Activated naive CD8-positive, alpha-beta T cell treated with anti-CD3 and anti-CD28 coated beads, Interleukin-2, amount 50 U/mL, for 24 hours (primary cell): ENCODE measurements at places on chromosomes 16 and 17.

DNA sequence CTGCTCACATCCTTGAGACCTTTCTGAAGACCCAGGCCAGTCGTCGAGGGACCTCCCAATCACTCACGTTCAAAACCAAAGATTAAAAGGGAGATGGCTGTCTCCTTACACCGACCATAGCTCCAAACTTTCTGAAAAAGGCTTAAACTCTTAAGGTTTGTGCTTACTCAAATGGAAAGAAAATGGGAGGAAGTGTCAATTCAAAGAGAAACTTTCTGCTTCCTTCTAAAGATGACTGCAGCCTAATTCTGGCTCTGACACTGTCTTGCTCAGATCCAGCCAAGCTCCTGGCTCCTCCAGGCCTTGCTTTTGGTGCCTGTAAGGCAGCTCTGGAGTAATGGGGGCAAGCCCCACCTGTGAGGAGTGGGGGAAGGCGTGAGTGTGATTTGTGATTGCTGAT is 54.9 kb upstream of the WSB1 start:
- DNase-seq = no peak

GRCh38 chr17:9906616-9907015 is 1.5 kb upstream of the RCVRN start:
- no peak for DNase-seq

- no peak for DNase-seq
These were observed 22.2 kb upstream of the ADAMTS18 start for GRCh38 chr16:77457046-77457445.

DNA sequence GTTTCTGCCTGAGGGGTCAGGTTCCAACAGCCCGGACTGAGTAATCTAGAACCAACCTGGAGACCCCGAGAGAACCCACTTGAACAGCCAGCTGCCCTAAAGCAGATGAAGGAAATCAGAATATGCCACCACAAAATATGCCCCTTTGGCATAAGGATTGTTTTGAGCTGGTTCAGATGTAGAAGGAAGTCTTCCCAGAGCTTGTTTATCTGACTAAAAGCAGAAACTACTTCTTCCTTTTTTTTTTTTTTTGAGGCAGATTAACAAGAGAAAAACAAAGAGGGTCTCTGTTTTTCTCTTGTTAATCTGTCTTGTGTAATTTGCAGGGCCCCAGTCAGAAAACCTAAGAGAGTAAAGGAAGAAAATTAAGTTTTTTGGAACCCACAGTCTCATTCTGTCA is 53.0 kb downstream of the PECAM1 start:
- no peak for DNase-seq

DNA sequence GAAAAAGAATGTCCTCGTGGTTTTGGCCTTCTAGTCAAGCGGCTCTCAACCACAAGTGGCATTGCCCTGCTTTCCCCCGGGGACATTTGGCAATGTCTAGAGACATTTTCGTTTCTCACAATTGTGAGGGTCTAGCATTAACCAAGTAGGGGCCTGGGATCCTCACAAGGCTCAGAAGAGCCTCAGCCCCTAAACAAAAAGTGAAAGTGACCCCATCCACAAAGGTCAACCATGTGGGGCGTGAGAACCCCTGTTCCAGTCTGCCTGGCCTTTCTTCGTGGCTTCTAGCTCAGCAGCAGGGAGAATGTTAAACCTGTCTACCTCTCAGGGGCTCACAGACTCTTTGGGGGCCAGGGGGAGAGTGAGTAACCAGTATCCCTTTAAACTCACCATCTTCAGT is 4.8 kb upstream of the RPL38 start:
- DNase-seq = no peak

DNA sequence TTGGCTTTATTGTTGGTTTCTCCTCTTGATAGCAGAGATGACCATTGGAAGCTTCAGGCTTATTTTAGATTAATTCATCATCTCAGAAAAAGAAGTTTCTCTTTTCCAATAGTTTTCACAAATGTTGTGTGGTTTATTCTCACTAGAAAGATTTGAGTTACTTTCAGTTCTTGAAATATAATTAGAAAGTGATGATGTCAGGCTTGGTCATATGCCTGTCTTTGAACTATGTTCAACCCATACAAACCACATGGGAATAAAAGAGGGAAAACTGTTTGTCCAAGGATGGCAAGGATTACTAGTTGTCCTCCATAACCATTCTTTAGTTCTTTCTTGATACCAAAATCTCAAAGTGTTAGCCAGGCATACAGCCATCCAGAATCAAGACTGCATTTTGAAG is 3.7 kb upstream of the HS3ST2 start:
- no peak for DNase-seq

DNA sequence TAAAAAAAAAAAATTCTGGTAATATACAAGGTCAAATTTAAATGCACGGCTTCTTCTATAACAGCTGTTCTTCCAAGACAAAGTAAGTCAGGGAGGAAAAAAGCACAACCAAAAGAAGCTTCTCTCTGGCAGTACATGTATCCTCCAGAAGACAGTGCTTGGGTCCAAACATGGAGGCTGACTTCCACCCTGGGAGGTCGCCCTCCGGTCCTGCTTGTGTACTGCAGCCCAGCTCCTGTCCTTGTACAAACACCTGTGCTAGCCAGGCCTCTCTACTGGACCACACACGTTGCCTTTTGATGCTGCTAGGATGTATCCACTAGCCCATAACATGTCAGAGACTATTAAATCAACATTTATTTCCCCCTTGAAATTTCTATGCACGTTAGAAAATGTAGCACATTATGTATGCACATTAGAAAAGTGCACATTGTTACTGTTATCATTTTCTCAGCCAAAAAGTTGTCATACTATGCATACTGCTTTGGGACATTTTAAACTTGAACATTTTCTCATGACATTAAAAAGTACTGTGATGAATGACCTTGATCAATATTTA is 21.9 kb downstream of the TEKT3 start:
- no peak for DNase-seq

GRCh38 chr16:88805340-88805715 is 1.7 kb downstream of the CDT1 start:
- no peak for DNase-seq

DNA sequence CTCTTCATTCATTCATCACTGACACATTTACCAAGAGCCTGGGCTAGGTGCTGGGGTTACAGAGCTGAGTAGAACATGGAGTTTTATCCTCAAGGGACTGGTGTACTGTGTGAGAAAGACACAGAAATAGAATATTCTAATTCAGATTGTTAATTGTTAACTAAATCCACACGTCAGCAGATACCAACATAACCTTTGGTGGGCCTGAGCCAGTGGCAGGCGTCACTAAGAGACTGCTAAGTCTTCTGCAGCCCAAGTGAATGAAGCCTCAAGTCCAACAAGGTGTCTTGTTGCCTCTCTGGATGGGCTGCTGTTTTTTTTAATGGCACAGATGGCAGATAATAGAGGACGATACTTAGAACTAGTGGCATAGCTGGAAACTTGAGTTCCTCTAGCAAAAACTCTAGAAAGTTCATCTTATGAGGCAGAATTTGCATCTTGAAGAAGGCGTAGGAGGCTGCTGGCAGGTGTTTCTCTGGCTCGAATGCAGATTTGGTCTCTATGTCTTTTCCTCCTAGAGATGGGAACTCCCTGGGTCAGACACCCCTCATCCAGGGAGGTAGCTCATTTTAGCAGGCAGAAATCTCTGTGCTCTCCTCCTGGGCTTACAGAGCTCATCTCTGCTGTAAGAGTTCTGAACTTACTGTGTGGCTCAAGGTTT is 179.5 kb downstream of the NTN1 start:
- DNase-seq = no peak
